ENCODE measurements at places on chromosomes 6 and 20.

DNA sequence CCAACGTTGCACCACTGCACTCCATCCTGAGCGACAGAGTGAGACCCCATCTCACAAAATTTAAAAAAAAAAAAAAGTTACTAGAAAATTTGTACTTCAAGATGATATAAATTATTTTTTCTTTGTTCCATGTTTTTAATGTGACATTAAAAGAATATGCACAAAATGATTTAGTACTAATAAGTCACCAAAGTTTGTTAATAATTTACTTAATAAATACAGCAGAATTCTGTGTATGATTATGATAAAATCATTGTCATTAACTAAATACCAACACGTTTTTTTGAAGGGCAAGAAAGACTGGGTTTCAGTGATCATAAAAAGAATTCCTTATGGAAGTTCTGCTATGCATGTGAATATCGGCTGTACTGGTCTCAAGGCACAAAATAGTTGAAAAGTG lies 28.1 kb downstream of the GOPC start:
- DNase-seq: no peak

DNA sequence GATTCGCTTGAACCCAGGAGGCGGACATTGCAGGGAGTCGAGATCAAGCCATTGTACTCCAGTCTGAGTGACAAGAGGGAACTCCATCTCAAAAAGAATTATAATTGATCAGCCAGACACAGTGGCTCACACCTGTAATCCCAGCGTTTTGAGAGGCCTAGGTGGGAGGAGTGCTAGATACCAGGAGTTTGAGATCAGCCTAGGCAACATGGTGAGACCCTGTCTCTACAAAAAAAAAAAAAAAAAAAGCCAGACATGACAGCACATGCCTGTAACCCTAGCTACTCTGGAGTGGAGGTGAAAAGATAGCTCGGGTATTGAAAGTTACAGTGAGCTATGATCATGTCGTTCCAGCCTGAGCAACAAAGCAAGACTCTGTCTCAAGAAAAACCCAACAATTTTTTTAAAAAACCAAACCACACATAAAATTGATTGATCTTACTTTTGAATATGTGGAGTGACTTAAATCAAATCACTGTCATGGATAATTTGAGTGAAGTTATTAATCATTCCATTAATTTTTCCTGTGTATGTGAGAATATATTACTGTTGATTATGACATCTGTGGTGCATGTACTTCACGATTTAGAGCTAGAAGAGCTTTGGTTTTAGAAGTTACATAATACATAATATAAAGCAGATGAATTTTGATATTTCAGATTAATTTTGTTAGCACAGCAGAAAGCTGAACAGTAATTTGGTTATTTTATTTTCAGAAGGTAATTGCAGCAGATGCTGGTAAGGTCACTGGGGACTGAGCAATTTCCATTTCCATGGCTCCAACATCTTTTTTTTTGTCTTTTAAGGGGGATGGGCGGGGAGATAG lies 34.4 kb downstream of the NCOA7 start:
- DNase-seq: no peak

GRCh38 chr20:9078826-9079731 lies 10.2 kb downstream of the PLCB4 start:
- no peak for DNase-seq

- no peak for DNase-seq
Observed at GRCh38 chr20:63835021-63835858, 4.2 kb upstream of the ZBTB46 start.

- DNase-seq: no peak
Observed at GRCh38 chr6:36226438-36227047, 30.0 kb downstream of the BRPF3 start.

DNA sequence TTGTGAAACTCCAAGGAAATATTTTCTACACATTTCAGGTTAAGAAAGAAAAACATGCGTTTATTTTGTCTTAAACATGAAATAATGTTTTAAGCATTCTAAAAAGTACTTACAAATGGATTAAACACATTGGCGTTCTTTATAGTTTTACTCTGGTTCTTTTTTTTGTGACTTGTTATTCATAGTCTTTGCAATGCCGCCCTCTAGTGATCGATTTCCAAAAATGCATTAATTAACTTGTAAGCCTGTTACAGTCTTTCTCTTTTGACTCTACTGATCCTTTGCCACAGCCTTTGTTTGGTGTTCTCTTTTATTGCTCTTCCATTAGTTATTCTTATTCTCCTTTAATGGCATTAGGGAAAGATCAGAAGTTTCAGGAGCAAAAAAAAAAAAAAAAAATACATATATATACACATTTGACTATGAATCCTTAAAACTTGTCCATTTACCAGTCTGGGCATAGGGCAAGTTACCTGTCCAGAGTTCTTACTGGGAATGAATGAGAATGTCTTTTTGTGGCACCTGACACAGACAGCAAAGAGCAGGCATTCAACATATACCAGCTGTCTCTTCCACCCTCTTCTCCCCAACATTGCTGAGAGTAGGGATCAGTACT lies 59.9 kb downstream of the MACROD2 start:
- DNase-seq: no peak

GRCh38 chr6:144063246-144063743 lies 32.1 kb downstream of the SF3B5 start:
- DNase-seq: no peak

- no peak for DNase-seq
Observed at GRCh38 chr20:53706008-53706465, 112.4 kb upstream of the ZNF217 start.

DNA sequence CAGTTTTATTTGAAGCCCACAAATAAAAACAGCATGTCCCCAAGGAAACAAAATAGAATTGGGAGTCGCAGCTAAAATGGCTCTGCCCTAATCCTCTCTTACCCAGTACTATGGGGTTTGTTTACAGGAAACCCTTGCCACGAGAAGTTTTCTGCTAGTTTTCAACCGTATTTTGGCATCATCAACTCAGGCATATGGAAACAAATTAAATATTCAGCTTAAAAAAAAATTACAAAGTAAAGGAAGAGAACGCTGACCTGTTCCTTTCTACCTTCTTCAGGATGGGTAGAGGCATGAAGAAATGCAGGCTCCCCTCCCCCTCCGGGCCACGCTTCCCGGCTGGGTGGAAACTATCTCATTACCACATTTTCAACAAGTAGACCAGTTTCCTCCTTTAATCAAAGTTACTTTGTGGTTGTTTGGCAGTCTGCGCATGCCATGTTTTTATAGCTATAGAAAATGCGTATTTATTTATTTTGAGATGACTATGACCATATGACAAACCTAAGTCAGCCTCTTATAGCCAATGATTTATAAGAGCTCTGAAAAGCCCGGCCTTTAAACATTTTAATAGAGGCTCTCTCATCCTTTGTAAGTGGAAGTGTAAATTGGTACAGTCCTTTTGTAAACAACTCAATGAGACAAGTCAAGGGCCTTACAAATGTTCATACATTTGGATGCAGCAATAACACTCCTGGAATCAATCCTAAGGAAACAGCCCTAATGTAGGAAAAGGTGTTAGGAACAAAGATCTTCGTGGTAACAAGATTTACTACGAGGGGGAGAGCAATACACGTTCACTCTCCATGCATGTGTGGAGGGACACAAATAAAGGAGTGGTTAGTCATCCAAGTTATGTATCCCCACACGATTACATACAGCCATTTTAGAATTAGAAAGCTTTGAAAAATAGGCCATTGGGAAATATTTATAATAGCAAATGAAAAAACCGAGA lies 16.1 kb upstream of the ZNF217 start:
- peak; percentile 56 for DNase-seq

DNA sequence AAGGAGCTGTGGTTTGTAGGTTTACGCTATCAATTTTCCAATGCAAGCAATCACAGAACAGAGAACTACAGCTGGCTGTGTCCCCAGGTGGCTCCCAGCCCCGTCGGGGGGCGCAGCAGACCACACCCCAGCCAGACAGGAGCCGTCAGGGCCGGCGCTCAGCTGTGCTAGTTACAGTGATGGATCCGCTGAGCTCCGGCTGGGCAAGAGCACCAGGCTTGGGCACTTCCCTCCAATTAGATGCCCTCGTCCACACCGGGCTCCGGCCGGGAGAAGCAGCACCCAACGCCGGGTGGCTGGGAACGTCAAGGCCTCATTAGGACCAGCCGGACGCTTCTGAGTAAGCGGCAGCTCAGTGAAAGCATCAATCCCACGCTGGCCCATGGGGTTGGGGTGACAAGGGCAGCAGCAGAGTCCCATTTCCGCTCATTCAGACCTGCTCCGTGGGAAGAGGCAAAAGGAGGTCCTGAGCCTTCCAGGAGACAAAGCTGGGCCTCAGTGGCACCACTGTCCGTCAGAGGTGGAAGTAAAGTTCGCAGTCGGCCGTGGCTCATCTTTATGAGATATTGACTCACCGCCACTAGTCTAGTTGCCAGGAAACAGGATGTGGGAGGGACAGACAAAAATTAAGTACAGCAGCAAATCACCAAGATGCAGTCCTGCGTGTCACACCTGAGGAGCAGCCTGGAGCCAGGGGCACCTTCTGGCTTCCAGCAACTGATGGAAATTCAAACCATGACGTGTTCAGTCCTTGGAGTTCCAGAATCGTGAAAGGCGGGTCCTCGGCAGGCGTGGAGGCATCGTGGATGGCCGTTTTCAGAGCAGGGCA lies 164.1 kb downstream of the TAF4 start:
- no peak for DNase-seq

GRCh38 chr20:48823960-48824498 lies 3.8 kb downstream of the PREX1 start:
- DNase-seq: peak; percentile 43

DNA sequence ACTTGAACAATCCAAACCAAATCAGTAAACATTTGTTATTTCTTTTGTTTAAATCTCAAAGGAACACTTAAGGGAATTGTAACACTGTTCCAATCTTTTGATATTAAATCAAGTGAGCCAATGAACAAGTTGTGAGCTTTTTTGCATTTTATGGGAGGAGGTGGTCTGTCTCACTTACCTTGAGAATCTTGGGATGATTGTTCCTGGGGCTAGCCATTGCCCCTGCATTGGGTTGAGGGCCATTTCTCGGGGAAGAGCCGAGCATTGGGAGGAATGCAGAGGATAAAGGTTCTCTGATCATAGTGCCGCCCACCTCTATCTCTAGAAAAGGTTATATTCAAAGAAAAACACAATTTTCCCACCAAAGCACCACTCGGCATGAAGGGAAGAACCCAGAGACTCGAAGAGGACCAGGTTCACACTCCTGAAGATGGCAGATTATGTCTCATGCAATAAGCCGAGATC lies 13.8 kb upstream of the TFB1M start:
- no peak for DNase-seq

- no peak for DNase-seq
Observed at GRCh38 chr6:56040889-56041301, 165.5 kb upstream of the BMP5 start.

GRCh38 chr20:44176833-44177534 lies 10.0 kb downstream of the JPH2 start:
- no peak for DNase-seq

- no peak for DNase-seq
Observed at GRCh38 chr6:149248693-149249369, 68.7 kb upstream of the TAB2 start.

- no peak for DNase-seq
Observed at GRCh38 chr6:126820634-126821033, 297.8 kb upstream of the RSPO3 start.

GRCh38 chr6:78465059-78465634 lies 402.2 kb upstream of the IRAK1BP1 start:
- no peak for DNase-seq

GRCh38 chr6:37531026-37531425 lies 31.3 kb upstream of the CCDC167 start:
- DNase-seq: no peak
